Muscle of arm (tissue), 14 donors: ENCODE measurements at places on chromosomes 6 and 20. TPM values are rescaled to one million over a fixed set of nuclear protein-coding genes. Genes with fewer than 3 reads are reported as not detected.

BPIFB4 gene
- not detected for polyA plus RNA-seq

DNA sequence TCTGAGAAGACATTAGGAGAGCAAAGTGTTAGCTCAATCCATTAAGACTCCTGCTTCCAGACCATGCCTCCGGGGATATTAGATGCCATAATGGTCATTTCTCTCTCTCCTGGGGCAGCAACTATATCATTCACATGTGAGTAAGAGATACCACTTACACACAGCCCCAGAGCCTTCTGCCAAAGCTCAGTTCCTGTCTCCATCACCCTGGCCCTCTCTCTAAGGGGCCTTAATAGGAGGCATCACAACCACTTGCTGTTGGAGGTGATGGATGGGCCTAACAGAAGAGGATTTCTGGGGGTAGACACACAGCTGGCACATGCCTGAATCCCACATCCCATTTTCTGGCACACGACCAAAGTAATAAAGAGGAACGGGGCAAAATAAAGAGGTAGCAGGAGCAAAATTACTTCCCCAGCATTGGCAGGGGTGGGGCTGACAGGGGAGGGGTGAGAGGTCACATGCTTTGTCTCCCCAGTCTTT lies 34.0 kb upstream of the VSTM2L start:
- DNase-seq, result no peak

FNDC1 gene
- 157 TPM for polyA plus RNA-seq

POPDC3 gene
- 80.4 TPM for polyA plus RNA-seq

MATN4 gene
- 0.23 TPM for polyA plus RNA-seq

RSPO3 gene
- 18.2 TPM for polyA plus RNA-seq

TRERF1 gene
- polyA plus RNA-seq, result 7.9 TPM
